ENCODE measurements at places on chromosomes 5 and 9.

DNA sequence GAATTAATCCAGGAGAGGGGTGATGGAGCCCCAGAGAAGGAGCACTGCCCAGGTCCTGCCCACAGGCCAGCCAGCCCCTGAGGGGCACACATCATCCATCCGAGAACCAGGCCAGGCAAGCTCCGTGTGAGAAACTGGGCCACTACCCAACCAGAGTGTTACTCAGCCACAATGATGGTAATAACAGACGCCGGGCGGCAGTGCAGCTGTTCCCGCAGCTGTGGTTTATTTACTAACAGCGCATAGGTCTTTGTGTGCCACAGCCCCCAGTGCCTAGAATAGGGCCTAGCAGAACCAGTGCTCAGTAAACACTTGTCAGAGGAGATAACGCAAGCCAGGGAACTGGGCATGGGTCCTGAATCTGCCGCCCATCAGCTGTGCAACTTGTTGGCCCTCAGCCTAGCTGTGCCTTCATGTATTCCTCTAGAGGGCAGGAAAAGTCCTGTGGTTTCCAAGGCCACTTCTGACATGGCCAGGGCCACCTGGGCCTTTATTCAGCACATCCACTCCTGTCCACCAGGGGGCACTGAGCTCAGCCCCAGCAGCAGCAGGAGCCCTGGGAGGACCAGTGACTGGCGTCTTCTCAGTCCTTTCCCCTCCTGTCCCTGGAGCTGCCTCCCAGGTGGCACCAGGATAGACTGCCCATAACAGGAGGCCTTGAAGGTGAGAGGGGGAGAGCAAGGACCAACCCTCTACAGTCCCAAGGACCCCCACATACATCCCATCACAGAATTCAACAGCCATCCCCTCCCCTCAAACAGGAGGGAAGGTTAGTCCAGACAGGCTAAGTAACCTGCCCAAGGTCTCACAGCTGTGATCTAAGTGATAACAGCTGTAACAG lies 2.1 kb downstream of the MXD3 start:
- DNase-seq = peak; percentile 55

DNA sequence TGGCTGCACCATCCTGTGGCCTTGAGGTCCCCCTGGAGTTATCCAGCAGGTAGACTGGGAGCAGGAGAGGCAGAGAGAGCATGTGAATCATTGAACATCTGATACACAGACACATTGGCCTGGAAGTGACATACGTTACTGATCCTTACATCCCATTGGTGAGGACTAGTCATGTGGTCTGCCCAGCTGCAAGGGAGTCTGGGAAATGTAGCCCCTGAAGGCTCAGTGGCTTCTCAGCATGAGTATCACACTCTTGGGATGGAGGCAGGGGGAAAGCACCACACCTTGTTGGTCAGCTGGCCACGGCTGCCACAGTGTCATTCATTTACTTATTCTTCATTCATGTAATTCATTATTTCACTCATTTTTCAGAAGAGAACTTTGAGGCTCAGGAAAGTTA lies 13.3 kb upstream of the KCNMB1 start:
- DNase-seq = no peak

DNA sequence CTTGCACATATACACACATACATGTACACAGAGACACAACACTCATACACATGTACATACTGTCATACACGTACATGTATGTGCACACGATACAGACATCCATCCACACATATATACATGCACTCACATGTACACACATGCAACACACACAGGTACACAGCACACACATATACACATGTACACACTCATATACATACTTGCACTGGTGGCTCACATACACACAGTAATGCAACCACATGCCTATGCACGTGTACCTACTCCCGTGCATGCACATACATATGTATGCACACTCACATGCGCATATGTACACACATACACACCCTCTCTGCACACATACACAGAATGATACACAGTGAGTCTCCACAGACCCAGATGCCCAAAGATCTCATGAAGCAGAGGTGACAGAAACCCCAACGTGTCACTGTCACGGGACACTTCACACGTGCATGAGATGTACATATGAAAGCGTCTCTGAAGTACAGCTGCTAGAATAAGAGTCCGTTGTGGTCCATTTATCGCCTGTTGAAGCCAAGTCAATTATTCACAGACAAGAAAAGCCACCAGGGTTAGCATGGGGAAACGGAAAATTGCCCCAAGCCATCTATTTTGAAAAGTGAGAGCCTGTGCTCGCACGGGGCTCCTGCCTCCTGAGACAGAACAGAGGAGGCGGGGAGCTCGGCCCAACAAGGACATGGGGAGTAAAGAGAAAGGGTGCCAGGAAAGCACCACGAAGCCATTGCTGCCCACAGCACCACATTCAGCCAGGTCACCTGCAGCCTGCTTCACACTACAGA lies 24.9 kb downstream of the LPCAT1 start:
- DNase-seq = no peak

GRCh38 chr5:76386360-76386759 lies 16.7 kb upstream of the IQGAP2 start:
- no peak for DNase-seq

DNA sequence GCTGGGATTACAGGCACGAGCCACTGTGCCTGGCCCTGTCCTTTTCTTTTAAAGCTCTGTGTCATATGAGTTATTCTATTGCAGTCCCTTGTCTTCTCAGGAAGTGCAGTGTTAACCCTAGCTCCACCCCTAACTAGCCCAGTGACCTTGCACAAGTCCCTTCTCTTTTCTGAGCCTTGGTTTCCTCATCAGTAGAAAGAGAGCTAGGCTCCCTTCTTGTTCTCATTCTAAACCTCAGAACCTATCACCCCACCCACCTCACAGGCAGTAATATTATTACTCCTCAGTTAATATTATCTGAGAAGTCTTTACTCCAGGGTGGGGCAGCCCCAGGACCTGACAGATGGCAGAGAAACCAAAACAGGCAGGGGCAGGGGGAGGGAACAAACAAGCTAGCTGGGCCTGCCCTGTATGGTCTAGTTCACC lies 7.2 kb downstream of the CYFIP2 start:
- no peak for DNase-seq

GRCh38 chr5:157865781-157866180 lies 6.8 kb upstream of the CLINT1 start:
- DNase-seq = no peak

GRCh38 chr5:126780165-126780827 lies 3.4 kb downstream of the LMNB1 start:
- peak; percentile 43 for DNase-seq

GRCh38 chr5:176994460-176995121 lies 12.0 kb downstream of the UIMC1 start:
- DNase-seq = no peak

- no peak for DNase-seq
Observed at GRCh38 chr5:88860501-88860900, 22.5 kb downstream of the MEF2C start.

- no peak for DNase-seq
Observed at GRCh38 chr5:58818465-58818864, 235.6 kb downstream of the RAB3C start.

DNA sequence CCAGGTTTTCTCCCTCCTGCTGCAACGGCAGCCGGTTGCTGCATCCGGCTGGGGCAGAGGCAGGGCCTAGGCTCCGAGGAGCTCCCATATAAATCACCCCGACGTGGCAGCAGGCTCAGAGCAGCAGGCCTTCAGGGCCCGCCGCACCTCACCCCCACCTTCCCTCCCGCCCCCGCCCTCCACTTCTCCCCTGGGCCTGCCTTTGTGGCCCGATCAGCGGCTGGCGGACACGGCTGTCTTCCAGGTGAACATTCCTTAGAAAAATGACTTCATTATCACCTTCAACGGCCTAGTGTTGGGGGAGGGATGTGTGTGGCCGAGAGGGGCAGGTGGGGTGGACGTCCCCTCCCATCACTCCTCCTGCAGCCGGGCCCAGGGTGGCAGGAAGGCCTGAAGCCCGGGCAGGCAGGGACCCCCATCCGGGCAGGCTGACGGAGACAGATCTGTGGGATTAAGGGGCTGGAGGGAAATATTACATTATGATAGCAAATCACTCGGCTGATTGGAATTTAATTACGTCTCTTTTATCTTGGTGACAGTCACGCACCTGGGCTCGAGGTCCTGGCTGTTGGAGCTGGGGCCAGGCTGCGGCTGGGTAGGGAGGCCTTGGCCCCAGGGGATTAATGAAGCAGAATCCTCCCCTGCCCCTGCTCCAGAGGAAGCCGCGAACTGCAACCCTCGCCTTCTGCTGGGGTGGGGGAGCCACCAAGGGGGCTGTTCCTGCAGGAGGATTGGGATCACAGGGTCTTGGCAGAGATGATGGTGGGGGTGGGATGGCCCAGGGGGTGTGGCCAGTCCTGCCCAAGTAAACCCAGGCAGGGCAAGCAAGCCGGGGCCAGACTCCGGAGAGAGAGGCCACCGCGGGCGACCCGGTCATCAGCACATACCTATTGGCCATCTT lies 38.4 kb upstream of the RXRA start:
- no peak for DNase-seq

DNA sequence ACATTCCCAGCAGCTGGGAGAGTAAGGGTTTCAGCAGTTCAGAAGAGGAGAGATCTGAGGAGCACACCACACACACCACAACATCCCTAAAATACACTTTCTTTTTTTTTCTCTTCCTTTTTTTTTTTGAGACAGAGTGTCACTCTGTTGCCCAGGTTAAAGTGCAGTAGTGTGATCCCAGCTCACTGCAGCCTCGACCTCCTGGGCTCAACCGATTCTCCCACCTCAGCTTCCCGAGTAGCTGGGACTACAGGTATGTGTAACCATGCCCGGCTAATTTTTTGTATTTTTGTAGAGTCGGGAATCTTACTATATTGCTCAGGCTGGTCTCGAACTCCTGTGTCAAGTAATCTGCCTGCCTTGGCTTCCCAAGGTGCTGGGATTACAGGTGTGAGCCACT lies 9.7 kb upstream of the UBAP1 start:
- no peak for DNase-seq

- no peak for DNase-seq
Observed at GRCh38 chr5:7391215-7391614, 4.7 kb upstream of the ADCY2 start.

GRCh38 chr5:126199467-126199866 lies 223.7 kb upstream of the GRAMD2B start:
- no peak for DNase-seq

- DNase-seq = no peak
Observed at GRCh38 chr9:77841739-77842386, 189.7 kb downstream of the GNAQ start.

DNA sequence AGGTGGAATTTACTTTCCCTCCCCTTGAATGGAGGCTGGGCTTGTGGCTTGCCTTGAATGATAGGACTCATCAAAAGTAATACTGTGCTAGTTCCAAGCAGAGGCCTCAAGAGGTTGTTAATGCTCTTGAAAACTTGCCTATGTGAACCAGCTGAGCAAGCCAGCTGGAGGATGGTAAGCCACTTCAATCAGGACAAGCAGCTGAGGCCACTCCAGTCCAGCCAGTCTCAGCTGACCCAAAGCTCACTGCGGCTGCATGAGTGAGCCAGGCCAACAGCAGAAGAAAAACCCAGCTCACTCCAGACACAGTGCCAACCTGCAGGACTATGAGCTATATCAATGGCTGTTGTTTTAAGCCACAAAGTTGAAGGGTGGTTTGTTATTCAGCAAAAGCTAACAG lies 182.8 kb downstream of the MCTP1 start:
- no peak for DNase-seq

- DNase-seq = no peak
Observed at GRCh38 chr9:124532897-124533296, 25.7 kb upstream of the NR5A1 start.

DNA sequence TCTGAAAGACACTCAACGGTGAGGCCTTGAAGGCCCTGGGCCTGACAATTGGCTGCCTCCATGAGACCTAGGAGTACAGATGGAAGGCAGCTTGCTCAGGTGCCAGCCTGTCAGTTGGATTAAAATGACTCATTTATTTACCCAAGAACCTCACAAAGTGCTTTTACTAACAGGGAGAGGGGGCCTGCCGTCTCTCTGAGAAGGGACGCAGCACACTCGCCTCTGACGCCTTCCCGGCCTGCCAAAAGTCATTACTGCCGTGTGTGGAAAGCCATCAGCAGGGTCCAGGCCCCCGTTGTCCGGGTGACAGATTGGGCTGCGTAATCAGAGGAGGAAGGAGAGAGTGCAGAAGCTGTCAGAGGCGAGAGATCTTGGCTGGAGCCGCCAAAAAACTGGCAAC lies 32.4 kb downstream of the DDX31 start:
- no peak for DNase-seq

DNA sequence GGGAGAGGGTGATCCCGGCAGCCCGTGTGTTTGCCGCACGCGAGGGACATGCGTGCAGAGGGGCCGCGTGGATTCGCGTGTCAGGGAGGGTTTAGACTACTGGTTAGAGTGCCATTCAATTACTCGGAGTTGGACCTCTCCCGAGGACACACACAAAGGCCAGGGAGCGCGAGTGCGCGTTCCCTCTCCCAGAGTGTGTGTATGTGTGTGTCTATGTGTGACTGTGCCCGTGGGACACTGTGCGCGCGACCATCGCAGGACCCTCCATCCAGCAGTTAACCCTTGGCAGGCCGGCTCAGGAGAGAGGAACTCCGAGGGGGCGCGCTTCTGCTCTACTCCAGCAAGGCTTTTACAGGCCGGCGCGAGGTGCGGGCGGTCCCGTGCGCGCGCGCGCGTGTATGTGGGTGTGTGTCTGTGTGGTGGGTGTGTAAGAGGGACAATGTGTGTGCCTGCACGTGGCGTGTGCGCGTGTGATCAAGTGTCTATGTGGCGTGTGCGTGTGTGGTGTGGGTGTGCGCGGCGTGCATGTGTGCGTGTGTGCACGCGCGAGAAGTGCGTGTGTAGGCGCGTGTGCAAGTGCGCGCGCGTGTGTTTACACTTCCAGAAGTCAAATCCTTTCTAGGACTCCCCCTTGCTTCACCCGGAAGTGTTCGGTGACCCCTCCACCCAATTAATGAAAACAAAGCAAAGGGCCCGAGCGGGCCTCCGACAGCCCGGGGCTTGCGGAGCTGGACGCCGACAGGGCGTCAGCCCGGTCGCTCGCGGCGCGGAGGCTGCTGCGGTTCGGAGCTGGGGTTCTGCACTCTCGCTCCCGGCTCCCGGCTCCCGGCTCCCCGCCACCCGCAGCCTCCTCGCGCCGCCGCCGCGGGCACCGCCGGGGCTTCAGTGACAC lies 75.3 kb upstream of the TBCA start:
- DNase-seq = no peak

GRCh38 chr9:136409557-136410455 lies 608 bp downstream of the ENTR1 start:
- peak; percentile 16 for DNase-seq

GRCh38 chr5:73946278-73946677 lies 320.3 kb downstream of the ARHGEF28 start:
- no peak for DNase-seq

DNA sequence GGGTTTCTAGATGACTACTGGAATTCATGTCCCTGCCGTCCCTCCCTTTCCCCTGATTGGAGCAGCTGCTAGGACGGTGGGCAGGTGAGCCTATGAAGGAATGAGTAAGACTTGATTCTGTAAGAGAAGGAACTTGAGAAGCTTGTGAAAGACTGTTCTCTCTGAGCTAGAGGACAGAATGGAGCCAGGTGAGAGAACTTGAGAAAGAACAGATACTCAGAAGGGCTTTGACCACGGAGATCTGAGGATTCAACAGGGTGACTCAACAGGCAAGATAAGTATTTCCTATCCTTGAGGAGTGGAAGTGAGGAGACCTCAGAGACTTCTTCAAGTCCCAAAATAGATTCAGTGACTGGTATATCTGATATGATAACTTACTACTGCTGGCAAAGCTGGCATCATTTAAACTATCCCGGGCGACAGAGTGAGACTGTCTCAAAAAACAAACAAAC lies 41.9 kb downstream of the HSDL2 start:
- no peak for DNase-seq

- no peak for DNase-seq
Observed at GRCh38 chr5:23084815-23085214, 231.7 kb upstream of the CDH12 start.

GRCh38 chr5:150284311-150284710 lies 5.3 kb downstream of the CAMK2A start:
- no peak for DNase-seq
